ENCODE measurements at places on chromosomes 6 and 20.

- no peak for DNase-seq
These were observed 9.7 kb downstream of the RPS6KA2 start for GRCh38 chr6:166617359-166617758.

DNA sequence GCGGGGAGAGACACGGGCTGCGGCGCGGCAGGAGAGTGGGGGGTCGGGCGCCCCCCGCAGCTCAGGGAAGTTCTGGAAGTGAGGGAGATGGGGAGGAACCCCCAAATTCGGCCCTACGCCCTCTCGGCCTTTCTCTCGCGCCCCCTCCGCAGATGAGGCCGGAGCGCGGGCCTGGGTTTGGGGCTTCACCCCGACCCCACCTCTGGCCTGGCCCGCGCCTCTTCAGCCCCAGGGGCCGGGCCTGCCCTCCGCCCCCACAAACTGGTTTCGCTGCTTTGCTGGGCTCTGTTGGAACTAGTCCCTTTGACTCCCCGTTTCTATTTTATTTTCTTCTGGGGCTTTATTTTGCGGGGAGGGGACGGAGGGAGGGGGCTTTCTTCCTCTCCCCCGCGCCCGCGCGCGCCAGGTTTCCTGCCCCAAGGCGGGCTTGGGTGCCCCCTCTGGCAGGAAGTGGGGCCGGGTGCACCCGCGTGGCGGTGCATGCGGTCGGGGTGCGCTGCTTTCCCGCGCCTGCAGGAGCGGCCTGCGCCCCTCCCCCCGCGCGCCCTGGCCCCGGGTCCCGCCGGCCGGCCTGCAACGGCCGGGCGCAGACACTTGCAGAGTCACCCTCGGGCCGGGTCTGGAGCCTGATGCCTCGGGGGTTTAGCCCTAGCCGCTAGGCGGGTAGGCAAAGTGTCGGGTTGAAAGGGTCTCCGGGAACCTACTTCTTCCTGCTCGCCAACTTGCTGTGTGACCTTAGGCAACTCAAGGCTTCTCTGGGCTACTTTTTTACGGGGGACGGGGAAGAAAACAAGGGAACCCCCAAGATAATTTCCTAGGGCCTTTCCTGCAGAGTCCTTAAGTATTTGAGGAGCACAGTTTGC, 1.3 kb downstream of the HMGA1 start:
- DNase-seq: peak; percentile 45

- no peak for DNase-seq
These were observed 107.8 kb downstream of the SYNE1 start for GRCh38 chr6:152529369-152529768.

GRCh38 chr6:43944908-43945767, 175.1 kb downstream of the VEGFA start:
- DNase-seq: no peak

- no peak for DNase-seq
These were observed 604.7 kb upstream of the CITED2 start for GRCh38 chr6:139979021-139979725.

- DNase-seq: no peak
These were observed 223.0 kb downstream of the BCKDHB start for GRCh38 chr6:80329496-80329895.

DNA sequence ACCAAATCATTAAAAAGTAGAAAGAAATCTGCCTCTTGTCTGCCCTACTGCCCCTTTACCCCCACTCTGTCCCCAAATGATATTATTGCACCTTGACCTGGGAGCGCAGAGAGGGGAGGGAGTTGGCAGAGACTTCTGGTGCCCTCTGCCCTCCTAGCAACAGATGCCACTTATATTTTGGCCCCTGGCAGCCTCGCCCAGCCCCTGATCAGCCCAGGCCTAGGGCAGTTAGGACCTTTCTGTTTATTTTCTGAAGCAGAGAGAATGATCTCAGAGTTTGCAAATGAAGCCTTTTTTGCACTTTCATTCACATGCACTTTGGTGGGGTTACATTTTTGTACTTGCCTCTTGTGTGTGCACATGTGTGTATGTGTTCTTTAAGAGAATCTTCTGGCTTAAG, 8.4 kb upstream of the SGK2 start:
- DNase-seq: no peak

- no peak for DNase-seq
These were observed 154.9 kb upstream of the CARMIL1 start for GRCh38 chr6:25124216-25124715.

GRCh38 chr6:161584051-161584450, 310.2 kb upstream of the AGPAT4 start:
- DNase-seq: no peak

DNA sequence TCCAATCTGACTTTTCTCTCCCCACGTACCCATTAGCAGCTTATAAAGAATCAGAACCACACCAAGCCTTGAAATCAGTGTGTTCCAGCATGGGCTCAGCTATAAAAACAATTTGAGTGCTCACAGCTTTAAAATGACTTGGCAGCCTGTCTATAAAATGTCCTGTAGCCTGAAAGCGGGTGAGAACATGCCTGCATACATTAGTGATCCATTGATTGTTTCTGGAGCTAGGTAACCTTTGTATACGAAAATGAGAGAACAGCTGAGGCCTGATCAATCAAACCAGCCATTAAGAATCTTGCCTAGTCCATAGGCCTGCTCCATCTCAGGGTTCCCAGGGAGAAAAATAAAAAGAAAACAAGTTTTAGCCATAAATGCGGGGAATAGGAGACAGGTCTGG, 245.8 kb upstream of the SULF2 start:
- DNase-seq: no peak

DNA sequence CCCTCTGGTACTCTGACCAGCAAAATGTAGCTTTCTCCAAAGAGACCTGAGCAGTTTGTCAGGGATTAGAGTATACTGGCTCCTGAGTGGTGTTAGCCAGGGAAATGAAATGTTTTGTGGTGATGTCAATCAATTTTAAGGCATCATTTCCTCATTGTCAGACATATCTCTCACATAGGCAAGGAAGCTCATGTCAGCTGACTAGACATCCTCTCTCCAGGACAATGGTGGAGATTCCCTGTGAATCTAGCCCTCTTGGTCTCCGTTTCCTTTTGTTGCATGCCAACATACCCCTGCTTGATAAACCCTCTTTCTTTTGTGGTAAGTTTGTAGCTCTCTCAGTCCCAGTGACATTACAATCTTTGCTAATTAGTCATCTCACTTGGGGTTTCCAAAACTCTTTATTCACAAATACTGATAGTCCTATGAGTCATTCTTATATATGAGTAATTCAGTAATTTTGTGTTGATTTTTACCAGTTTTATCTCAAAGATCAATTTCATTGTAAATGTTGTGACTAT, 135.6 kb upstream of the PTPRK start:
- no peak for DNase-seq

DNA sequence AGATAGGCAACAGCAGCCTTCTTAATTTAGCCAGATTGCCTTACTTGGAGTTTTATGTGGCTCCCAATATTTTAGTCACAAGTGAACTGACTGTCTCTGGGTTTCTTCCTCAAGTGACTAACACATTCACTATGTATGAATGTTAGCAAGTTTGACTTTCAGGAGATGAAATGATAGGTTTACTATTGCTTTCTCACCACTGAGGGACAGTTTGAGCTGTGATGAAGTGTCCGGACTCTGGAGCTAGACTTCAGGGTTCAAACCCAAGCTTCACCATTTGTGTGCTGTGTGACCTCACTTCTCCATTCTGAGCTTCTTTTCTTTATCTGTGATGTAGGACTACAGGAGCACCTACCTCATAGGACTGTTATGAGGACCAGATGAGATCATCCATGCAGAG, 8.2 kb downstream of the DHX35 start:
- DNase-seq: no peak

- no peak for DNase-seq
These were observed 84.6 kb upstream of the EZR start for GRCh38 chr6:158903801-158904200.

DNA sequence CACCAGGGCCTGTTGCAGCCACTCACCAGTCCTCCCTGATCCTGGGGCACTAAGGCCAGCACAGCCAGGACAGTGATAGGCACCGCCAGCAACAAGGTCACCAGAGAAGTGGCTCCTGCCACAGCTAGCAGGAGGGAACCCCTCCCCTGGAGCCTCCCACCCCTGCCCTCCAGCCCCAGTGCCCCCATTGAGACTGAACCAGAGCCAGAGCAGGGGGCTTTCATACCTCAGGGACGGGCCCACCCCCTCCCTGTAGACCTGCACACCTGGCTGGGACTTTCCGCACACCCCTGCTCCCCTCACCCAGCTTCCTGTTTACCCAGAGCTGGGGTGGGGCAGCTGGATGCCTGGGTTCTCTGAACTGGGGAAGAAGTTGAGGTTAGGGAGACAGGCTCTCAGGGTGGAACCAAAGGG, at the start of gene LTB:
TSS of gene LTB (minus strand) at position 195 of the 414 bp plus-strand sequence. CDS start at position 188, 7 bp downstream.
- DNase-seq: no peak

GRCh38 chr6:111192911-111193555, 105.7 kb downstream of the SLC16A10 start:
- DNase-seq: no peak

DNA sequence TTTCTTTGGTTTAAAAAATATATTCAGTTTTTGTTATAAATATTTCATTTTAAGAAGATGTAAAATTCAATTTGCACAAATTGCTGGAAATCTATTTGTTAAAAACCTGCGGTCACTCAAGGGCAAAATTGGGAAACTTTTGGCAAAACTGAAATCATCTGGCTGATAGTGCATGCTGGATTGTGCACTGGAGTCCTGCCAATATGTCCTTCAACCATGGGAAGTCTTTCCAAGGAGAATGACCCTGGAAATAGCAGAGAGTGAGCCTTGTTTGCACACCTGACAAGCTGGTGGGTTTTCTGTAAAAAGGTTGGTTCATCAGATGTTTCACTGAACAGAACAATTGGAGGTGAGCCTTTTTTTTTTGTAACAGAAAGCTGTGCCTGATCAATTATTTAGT, 413.5 kb downstream of the BTBD3 start:
- no peak for DNase-seq

DNA sequence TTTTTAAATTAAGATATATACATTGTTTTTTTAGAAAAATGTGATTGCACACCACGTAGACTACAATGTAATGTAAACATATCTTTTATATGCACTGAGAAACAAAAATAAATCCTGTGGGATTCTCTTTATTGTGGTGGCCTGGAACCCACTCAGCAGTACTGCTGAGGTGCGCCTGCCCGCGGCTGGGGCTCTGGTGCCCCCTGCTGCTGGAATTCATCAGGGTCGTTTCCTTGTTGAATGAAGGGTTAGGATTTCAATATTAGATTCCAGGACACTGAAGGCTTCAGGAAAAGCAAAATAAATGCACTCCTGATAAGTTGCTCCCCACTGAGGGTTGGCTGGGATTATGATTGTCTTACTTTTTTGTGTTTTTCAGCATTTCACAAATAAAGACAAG, 175.8 kb upstream of the GGTLC1 start:
- no peak for DNase-seq

GRCh38 chr20:7327810-7328209, 560.3 kb downstream of the BMP2 start:
- no peak for DNase-seq

- no peak for DNase-seq
These were observed 14.0 kb upstream of the GCM1 start for GRCh38 chr6:53162606-53163005.

DNA sequence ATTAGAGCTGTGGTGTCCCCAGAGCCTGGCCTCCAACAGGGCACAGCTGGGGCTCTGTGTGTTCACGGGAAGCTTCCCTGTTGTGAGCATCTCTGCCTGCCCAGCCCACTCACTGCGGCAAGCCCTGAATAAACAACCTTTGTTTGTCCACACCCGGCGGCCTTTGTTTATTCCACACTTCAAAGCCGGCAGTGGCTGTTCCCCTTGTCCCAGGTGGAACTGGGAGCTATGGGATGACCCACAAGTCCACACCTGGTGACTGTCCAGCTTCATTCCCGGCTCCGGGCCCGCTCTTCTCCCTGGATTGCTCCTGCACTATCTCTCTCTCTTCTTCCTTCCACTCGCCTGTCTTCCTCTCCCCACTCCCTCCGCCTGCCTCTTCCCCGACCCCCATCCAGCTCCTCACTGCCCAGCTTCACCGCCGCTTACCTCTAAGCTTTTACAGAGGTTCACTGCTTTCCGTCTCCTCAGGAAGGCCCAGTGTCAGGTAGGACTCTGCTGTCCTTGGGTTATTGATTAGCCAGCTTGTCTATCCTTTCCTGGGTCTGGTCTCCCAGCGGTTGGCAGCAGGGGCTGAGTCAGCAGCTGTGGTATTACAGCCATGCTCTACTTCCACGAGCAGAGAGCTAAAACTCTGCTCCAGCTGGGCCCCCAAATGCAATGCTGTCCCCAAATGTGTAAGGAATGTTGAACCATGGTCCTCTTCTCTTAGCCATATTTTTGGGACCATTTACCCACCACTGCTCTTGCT, 17.8 kb downstream of the DACT2 start:
- no peak for DNase-seq

GRCh38 chr20:63509088-63509564, 10.2 kb upstream of the EEF1A2 start:
- DNase-seq: no peak

- no peak for DNase-seq
These were observed at the start of gene F13A1 for GRCh38 chr6:6319952-6320811. Gene F13A1, minus strand, starts transcription at chr6:6320662. Its CDS starts 1,998 bp downstream, at chr6:6318664.

GRCh38 chr6:128513878-128514277, 6.5 kb downstream of the PTPRK start:
- no peak for DNase-seq

DNA sequence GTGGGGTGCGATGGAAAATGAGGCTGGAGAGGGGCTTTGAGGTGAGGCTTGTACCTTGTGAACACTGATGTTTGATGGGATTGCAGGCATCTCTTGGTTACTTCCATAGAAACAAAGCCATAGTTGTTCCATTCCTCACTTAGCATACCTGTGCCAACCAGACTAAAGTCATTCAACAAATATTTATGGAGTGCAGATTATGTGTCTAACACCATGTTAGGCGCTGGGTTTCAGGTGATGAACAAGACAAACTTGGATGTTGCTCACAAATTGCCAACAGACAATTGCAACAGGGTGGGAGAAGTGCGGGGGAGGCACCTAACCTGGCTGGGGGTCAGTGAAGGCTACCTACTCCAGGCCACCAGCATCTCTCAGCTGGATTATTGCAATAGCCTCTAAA, 1.5 kb downstream of the TTPAL start:
- no peak for DNase-seq

DNA sequence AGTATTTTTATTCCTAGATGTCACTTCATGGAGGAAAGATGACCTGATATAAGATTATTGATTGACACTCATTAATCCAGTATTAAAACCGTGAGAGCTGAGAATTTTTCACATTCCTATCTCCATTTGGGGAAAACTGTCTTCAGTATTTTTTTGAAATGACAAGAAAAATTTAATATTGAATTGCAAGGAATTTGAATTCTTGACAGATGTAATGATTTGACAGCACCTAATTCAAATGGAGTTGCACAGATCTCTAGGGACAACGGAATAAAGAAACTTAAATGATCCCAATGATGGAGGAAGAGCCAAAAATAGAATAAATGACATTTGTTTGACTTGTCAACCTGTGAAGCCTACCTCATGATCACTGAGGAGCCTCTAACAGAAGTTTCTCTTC, 1591.4 kb downstream of the HACE1 start:
- no peak for DNase-seq
